HepG2 (cell line): ENCODE measurements at places on chromosomes 5 and 9. TPM values are rescaled to one million over a fixed set of nuclear protein-coding genes. Genes with fewer than 3 reads are reported as not detected.

The LRRC14B gene
- not detected in 2 replicates for total RNA-seq

The PKN3 gene
- 8.3 and 13.2 TPM in 2 replicates for total RNA-seq

The NTRK2 gene
- not detected in 2 replicates for total RNA-seq

The BAAT gene
- total RNA-seq: 0.71 and 1.0 TPM in 2 replicates

The HEMGN gene
- total RNA-seq: not detected in 2 replicates

The ZCCHC9 gene
- total RNA-seq: 52.5 and 70.7 TPM in 2 replicates

The CER1 gene
- total RNA-seq: not detected in 2 replicates

The ABL1 gene
- total RNA-seq: 19.3 and 20.4 TPM in 2 replicates
